Suppressor macrophage treated with lipopolysaccharide for 1 hour (primary cell): ENCODE measurements at places on chromosomes 13 and 19.

DNA sequence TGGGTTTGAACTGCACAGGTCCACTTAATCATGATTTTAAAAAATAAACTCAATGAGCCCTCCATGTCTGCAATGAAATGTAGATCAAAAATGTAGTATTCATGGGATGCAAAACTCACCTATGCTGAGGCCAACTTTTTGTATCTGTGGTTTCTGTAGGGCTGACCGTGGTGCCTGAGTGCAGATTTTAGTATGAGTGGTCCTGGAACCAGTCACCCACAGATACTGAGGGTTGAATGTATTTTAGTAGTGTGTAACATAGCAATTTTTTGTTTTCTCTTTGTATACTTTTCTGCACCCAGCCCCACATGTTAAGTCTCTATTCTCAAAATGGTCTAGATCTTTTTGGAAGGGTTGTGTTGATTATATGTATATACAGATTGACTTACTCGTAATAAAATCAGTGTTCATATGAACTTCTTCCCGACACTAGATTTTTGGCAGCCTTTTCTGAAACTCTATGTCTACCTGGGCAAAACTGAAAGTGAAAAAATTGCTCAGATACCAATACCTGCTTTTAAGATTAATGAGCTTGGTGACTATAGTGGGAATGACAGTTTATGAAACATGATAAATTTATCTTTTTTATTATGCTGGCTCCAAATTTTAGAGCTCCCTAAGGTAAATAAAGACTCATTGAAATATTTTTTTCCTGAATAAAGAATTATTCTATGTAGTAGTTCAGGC is 51.6 kb downstream of the DNAJC15 start:
- DNase-seq, result no peak

DNA sequence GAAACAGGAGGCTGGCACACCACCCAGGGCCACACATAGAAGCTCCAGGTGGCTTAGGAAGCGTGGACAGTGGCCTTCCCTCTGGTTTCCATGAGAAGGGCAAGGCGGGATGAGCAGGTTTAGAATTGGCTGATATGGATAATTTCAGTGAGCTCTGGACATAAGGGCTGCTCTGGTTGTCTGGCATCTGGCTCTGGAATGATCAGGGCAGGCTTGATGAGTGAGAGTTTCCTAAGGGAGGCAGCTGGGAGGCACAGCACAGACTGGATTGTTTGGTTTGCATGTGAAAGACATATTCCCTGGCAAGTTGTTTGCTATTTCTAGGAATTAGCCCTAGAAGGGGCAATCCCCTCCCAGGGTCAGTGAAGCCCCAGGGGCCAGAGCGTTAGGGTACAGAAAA is 129.5 kb downstream of the ATP8A2 start:
- no peak for DNase-seq

DNA sequence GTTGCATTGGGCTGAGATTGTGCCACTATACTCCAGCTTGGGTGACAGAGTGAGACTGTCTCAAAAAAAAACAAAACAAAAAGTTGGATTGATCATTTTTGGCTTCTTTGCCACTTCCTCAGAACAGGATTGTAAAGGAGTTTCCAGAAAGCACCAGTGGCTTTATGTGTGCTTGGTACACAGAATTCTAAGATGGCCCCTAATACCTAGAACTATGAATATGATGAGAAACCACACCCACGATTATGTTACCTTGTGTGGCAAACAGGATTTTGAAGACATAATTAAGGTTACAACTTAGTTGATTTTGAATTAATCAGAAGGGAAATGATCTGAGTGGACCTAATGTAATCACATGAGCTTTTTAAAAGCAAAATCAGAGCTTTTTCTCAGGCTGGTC is 26.5 kb downstream of the CEACAM1 start:
- no peak for DNase-seq

DNA sequence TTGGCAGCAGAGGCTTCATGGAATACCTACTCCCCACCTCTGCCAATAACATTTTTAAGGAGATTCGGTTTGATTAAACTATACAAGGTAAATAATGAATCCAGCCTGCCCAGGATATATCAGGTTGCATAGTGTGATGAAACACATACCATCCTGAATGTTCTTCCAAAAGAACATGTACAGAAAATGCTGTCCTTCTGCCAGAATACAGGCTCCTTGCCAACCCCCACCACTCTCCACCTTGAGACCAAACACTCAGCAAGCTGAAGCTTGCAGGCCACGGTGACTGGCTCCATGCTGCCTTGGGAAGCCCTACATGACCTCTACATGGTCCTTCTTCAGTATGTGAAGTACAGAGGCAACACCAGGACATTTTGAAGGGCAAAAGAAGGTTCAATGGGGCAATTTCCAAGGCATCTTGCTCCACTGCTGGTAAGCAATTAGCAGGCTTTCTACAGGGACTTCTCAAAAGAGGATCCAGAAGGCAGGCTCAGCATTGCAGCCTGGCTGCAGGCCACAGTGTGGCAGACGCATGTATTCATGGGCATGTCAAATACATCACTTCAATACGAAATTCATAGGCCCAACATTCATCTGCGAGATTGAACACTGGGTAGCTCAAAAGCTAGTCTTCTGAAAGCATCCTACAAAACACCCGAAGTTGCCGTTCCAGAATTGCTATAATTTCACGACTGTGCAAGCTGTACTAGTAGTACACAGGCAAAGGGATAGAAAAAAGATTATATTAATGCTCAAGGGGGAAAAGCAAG is 62.4 kb upstream of the SERP2 start:
- DNase-seq, result no peak

DNA sequence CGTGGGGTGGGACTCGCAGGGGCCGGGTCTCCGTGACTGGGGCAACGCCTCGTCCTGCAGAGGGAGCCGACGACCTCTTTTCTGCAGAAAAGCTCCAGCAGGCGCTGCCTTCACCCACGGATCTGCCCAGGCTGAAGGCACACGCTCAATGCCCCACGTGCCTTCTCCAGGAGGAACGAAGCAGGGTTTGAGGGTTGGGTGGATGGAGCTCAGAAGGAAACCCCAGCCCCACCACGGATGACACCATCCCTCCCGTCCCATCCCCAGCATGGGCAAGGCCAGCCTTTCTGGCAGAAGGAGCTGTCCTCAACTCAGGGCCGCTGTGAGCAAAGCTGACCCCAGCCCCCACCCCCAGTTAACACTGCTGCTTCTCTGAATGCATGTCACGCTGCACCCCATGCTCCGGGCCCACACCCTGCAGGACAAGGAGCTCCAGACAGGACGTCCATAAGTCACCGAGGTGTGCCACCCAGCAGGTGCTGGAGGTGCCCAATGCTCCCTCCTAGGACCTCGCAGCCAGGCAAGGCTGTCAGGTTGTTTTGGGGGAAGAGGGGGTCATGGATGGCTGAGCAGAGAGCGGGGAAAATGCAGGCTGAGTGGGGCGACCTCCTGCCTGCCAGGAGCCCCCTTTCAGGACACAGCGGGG is 7.4 kb downstream of the C19orf25 start:
- peak; percentile 46 for DNase-seq

GRCh38 chr13:39253774-39254173 is 215.5 kb downstream of the NHLRC3 start:
- no peak for DNase-seq

- DNase-seq, result no peak
These were observed 1.0 kb downstream of the C19orf73 start for GRCh38 chr19:49117677-49118564.

- no peak for DNase-seq
These were observed 61.9 kb downstream of the WASF3 start for GRCh38 chr13:26619358-26619757.

- peak; percentile 61 for DNase-seq
These were observed 7.1 kb upstream of the DPP9 start for GRCh38 chr19:4730740-4731171.

DNA sequence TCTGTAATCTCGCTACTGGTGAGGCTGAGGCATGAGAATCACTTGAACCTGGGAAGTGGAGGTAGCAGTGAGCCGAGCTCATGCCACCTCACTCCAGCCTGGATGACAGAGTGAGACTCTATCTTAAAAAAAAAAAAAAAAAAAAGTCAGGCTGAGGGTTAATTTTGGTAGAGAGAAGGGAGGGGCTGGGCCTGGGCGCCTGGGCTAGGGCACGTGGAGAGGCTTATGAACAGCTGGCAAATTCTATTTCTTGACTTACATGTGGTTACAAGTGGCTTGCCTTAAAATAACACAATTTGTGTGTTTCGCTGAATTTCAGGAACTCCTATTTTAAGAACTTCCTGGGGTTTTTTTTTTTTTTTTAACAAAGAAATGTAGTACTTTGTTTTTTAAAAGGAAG is 47.6 kb upstream of the MAP3K10 start:
- peak; percentile 59 for DNase-seq

DNA sequence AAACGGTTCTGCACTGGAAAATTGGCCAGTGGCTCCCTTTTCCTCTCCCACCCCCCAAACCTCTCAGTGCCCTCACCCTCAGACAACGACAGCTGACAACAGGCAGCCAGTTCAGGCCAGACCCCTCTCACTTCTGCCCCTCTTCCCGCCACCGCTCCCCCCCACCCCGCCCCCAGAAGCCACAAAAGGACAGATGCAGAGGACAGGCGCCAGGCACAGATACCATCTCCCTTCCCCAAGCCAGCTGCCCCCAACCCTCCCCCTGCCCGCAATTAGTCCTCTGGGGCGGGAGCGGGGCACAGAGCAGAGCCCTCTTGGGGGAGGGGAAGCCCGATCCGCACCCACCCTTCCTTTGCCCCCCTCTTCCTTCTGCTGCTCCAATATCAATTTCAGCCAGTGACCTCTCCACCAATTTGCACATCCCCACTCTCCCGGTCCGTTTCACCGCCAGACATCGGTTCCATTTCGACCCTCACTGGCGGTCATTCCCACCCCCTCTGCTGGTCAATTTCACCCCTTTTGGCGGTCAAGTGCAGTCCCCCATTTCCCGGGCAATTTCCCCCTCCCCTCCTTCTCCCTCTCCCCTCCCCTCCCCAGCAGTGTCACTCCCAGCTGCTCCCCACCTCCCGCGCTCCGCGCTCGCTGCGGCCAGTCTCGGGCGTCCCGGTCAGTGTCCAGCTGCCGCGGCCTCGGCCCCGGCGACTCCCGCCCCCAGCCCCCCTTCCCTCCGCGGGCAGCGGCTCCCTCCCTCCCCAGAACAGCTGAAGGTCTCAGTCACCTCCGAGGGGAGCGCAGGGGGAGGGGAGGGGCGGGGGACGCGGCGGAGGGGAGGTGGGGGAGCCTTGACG is at the start of gene SHD:
Gene SHD (plus strand): TSS at position 848 of the 848 bp plus-strand sequence. CDS start 798 bp downstream, outside the sequence.
- peak; percentile 14 for DNase-seq

DNA sequence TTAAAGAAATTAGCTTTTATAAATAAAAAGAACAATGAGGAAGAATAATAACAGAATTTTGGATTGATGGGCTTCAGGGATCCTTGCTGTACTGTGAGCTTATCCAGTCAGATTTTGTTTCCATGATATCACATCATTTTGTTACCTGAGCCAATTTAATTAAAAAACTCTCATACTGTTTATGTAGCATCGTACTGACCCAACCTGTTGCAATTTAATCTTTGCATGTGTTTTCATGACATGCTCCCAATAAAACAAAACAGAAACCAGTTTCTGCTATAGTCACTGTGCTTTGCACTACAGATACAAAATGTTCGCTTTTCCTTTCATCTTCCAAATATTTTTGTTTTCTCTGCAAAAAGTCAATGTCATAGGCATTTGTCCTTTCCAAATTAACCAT is 109.7 kb upstream of the RNF113B start:
- no peak for DNase-seq

DNA sequence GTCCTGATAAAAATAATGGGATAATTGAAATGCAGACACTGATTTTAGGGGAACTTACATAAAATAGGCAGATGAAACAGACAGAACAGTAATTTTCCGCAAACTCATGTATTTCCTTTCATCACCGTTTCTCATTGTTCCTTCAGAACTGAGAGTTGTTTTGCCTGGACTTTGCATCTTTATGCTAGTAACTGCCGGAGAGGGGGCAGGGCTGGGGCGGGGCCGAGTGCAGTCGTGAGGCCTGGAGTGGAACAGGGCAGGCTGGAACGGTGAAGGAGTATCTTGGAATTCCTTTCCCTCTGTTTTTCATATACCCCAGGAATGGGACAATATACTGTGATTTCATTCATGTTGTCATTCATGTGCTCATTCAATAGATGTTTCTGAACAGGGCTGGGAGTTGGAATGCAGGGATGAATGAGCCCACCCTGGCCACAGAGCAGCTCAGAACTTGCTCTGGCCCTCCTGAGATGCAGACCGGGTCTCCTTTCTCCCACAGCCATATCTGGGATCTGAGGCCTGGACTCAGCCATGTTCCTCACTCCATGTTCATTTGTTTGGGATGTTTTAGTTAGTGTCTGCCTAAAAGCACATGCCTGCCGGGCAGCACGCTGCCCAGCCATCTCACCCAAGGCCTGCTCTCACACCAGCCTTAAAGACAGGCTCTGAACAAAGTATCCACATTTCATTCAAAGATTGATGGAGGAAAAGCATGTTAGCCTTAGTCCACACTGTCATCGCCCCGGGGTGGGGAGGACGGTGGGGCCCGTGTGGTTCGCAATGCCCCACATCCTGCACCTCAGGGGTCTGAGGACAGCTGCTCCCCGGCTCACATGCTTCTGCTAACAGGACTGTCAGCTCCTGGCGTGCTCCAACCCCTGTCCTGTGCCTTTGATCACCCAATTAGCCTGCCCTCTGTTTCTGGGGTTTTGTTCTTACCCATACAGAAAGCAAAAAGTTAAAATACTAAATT is 92.9 kb downstream of the SOX1 start:
- no peak for DNase-seq

DNA sequence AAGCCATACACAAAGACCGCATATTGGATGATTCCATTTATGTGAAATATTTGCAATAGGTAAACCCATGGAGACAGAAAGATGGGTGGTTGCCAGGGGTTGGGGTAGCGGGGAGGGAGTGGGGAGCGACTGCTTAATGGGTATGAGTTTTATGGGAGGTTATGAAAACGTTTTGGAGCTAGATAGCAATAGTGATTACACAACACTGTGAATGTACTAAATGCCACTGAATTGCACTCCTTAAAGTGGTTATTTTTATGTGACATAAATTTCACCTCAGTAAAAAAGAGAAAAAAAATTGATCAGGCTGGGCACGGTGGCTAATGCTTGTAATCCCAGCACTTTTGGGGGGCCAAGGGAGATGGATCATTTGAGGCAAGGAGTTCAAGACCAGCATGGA is 36.6 kb downstream of the GRIK5 start:
- no peak for DNase-seq

- no peak for DNase-seq
These were observed 41.8 kb upstream of the CD177 start for GRCh38 chr19:43311706-43312105.

DNA sequence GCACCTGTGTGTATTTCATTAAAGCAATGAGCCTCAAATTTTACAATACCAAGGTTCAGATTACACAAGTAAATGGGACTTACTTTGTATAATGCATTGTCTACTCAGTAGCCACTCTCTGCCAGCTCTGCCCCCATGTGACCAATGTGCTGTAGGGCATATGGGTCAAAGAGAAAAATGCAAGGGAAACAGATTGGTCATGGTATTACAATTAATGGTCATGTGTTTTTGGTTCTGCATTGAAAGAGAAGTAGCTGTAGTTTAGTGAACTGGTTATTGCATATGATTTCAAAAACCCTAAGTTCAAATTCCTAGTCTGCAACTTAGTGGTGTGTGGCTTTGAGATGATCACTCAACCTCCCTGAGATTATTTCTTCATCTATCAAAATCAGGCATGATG is 545.4 kb downstream of the SUCLA2 start:
- DNase-seq, result peak; percentile 80

- DNase-seq, result peak; percentile 34
These were observed at the start of gene GJA3 for GRCh38 chr13:20160306-20161274. Gene GJA3, minus strand, starts transcription at chr13:20161052. Its CDS starts 17,764 bp downstream, at chr13:20143288.
